Prostate gland (tissue), 2 donors: ENCODE measurements at places on chromosomes 2 and 18. TPM values are rescaled to one million over a fixed set of nuclear protein-coding genes. Genes with fewer than 3 reads are reported as not detected.

- no peak for DNase-seq
Observed at GRCh38 chr18:44818668-44819403, 138.1 kb downstream of the SETBP1 start.

- DNase-seq: no peak
Observed at GRCh38 chr2:86028766-86029381, 76.8 kb downstream of the POLR1A start.

The SP140 gene
- not detected for total RNA-seq

DNA sequence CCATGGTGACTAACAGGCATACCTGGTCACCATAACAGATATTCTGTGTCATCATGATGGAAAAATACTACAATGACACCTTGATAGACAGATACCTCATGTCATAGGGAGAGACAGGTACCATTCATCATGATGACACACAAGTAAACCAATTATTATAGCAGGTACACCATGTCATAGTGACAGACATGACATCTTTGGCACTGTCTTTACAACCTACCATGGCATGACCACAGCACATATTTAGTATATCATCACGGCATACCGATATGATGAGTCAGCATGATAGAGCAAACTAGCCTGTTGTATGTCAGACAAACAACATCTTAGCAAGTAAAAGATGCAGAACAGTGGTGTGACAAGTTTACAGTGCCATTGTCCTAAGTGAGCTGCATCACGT is 101.3 kb upstream of the KLHL29 start:
- DNase-seq: no peak

The IL1RL2 gene
- 1.4 TPM for total RNA-seq

The EGR4 gene
- total RNA-seq: 11.4 TPM

DNA sequence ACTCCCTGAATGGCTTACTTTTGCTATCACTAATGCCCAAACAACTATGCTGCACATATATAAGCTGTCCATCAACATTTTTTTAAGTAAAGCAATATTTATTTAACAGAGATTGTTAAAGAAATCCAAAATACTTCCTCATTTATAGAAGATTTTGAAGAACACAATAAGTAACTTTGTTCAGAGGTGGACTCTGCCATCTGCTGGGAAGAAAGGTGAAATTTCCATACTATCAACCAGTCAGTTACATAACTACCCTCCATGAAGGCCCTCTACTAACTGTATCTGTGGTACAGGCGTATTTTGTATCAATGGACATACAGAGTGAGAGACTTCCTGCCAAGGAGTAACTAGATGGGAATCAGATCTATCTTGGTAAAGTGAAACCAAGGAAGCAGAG is 106.0 kb downstream of the DTNB start:
- no peak for DNase-seq

The IGFBP5 gene
- total RNA-seq: 319 TPM

DNA sequence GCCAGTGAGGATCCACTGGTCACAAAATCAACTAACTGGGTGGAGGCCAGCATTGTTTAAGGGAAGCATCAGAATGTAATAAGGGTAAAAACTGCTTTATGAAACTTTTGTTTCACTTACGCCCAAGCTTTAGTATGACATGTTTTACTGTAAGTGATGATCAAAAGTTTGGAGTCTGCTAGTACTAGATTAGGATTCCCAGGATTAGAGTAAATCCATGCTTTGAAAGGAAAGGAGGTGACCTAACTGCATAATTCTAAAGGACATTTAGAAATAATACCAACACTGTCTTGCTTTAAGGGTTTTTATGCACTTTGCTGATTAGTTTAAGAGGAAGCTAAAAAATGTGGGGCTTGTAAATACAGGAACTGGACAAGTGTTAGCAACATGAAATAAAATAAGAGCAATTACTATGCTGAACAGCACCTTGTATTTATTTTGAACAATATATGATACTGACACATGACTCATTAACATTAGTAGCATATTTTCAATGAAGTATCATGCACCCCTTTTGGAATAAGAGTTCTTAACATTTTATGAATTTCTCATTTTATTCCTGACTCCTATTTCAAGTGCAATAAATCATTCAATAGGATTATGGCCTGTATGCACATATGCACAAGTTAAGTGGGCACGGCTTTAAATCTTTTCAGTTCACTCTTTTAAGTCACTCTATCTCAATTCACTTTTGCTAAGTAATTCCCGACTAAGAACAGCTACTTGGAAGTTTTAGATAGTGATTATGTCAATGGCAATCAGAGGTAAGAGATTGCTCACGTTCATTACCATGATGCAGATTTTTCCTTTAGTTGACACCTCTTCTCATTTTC is 62.5 kb downstream of the STK39 start:
- no peak for DNase-seq

GRCh38 chr2:237614151-237614720 is 13.2 kb upstream of the LRRFIP1 start:
- DNase-seq: no peak

DNA sequence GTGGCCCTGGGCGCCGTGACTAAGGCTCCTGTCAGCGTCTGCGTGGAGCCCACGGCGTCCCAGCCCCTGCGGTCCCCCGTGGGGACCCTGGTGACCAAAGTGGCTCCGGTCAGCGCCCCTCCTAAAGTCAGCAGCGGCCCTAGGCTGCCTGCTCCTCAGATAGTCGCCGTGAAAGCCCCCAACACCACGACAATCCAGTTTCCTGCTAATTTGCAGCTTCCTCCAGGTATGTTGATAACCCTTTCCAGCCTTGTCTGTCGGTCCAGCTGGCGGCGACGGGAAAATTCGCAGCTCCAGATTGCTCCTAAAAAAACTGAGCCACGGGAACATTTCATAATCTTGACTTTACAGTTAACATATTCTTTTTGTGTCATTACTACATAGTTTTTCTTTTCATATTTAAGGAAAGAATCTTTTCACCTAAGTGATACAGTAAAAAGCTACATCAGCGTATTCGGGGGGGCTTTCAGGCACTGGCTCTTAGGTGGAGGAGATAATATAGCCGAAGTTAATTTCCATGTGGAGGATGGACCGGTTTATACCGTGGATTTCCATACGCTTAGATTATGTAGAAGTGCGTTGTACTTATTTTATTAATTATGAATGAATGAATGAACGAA is 916 bp downstream of the TAF4B start:
- no peak for DNase-seq

- peak; percentile 45 for DNase-seq
Observed at GRCh38 chr18:58669731-58670378, 1.4 kb upstream of the MALT1 start.

- DNase-seq: no peak
Observed at GRCh38 chr2:219633276-219634065, 6.0 kb downstream of the SLC4A3 start.

- DNase-seq: no peak
Observed at GRCh38 chr2:126385983-126386382, 270.0 kb upstream of the GYPC start.

DNA sequence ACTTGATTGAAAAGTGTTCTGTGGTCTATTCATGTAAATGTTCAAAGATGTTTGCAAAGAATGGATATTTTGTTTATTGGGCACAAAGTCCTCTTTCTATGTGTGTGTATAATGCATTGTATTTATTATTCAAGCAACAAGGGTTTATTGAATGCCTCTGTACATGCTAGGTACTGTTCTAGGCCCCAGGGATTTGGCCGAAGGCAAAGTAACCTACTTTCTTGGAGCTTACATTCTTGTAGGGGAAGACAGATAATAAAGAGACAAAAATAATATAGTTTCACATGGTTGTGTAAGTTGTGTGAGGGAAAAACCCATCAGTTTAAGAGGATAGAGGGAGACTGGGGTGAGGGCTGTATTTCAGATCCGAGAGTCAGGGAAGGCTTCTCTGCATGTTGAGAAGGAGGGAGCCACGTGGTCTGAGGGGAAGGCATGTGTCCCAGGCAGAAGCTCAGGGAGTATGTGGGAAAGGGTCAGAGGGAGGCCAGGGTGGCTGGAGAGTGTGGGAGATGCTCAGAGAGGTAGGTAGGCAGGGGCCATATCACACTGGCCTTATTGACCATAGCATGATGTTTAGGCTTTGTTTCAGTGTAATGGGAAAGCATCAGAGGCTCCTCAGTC is 40.4 kb upstream of the GPR155 start:
- DNase-seq: no peak

- no peak for DNase-seq
Observed at GRCh38 chr2:4995466-4995865, 696.7 kb upstream of the SOX11 start.

- DNase-seq: no peak
Observed at GRCh38 chr2:239324456-239324855, 76.4 kb downstream of the HDAC4 start.

DNA sequence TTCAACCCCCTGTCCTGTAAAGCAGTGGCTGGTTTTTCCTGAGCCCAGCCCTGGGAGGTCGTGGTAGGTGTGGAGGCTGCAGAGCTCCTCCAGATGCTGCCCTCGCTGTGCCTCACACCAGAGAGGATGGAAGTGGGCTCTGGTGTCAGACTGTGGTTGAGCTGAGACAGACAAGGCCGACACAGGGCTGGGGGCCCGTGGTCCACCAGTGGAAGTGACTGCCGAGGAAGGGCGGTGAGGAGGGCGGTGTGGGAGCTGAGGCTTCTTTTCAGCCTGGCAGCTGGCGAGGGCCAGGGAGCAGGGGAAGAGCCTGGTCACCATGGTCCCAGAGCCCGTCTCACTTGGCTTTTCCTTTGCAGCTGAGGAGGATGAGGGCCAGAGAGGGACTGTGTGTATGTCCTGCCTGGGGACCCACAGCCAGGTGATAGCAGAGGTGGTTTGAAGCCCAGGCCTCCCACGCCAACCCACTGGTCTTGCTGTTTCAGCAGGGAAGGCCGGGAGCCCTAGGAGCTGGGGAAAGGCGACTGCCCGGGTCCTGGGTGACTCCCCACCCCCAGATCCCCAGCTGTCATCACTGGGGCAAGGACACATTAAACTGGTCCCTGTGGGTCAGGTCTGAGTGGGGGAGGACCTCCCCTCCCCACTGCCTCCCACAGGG is 8.5 kb downstream of the SFTPB start:
- no peak for DNase-seq
